D341Med (cell line): ENCODE measurements at places on chromosomes 7 and 10.

- no peak for DNase-seq
Measured at GRCh38 chr7:73520673-73521635, 1.1 kb downstream of the BAZ1B start.

DNA sequence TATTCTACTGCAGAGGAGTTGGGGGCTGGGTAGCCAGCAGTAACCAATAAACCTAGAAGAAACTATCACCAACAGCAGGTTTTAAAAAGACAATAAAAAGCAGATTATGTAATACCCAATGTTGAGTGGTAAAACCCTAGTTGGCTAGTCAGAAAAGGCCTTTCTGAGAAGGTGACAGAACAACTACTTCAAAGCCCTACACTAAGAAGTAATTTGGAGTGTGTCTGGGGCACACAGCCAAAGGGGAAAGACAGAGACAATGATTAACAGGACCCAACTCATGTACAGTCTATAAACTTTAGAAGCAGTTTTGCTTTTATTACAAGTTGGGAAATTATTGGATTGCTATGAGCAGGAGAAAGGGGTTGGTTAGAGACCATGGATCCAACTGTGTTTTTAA, 77.2 kb upstream of the TMEM106B start:
- no peak for DNase-seq

GRCh38 chr10:26216585-26217395, at the start of gene GAD2:
GAD2 (plus strand) TSS chr10:26216774; CDS start chr10:26216810, 36 bp downstream.
- DNase-seq: peak; percentile 65

DNA sequence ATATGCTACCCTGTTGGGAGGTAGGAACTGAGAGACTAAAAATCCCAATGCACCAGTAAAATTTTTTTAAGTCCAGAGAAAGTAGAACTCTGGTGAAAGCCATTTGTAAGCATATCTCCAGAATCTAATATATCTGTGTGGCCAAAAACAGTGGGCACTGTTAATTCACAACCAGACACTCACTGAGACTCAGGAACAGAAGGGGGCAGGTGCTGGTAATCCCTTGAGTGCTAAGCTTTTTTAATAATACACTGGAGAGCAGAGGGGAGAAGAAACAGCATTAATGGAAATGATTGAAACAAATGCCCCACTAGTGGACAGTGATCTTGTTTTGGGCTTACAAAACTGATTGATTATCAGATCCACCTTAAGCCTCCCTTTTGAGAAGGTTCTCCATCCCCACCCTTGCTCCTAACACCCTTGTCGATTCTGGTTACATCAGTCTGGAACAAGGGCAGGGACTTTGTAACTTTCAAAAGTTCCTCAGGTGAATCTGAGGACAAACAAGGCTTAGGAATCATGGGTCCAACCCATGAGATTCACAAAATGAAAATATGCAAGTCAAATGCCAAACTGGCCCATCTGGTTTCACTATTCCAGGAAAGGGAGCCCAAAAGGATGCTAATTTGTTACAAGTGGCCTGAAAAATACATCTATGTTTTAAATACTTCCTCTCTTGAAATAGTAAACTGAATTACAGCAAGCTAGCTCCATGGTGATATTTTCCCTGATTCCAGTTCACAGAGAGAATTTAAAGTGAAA, 29.7 kb downstream of the PLXNA4 start:
- DNase-seq: peak; percentile 55

DNA sequence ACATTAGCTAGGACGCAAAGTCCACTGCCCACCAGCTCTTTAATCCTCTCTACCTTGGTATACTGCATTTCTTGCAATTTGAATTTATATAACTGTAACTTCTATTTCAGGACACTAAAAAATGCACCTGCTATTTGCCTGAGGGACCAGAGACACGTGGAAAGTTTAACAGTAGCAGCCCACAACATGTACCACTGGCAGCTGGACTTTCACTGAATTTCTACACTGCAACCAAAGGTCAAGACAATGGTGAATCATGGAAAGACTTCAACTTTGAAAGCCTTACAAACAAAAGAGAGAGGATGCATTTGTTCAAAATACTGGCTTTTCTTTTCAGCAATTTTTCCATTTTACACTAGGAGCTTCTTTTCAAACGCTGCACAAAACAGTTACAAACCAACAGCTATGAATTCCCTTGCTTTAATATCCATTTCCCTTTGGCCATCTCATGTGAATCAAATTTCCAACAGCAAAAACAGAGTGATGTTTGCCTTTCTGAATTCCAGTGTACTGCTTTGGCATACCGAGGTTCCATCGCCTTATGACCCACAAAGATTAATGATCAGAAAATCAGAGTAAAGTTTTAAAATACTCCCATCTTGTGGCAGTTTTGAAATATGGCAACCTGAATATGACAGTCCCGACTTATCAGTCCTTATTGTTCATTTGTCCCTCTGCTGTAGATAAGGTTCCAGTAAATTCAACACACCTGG, 29.9 kb upstream of the HNRNPH3 start:
- peak; percentile 47 for DNase-seq
